ENCODE measurements at places on chromosomes 16 and 17. TPM values are rescaled to one million over a fixed set of nuclear protein-coding genes. Genes with fewer than 3 reads are reported as not detected.

The TBC1D3G gene
- not detected for total RNA-seq

The SPATA22 gene
- total RNA-seq, result 0.64 TPM

The C16orf74 gene
- total RNA-seq, result 1.00 TPM

The TBC1D3K gene
- total RNA-seq, result not detected

The BICDL2 gene
- total RNA-seq, result not detected

The TBC1D3C gene
- total RNA-seq, result not detected

The ABCA10 gene
- total RNA-seq, result 5.2 TPM

The SCNN1G gene
- 0.27 TPM for total RNA-seq

The HOXB9 gene
- 0.09 TPM for total RNA-seq

The PLLP gene
- 2.2 TPM for total RNA-seq

The KRTAP2-3 gene
- total RNA-seq, result not detected

The FBXL16 gene
- total RNA-seq, result 5.4 TPM

All from cerebellum (tissue), 4 donors.